ENCODE measurements at places on chromosomes 4 and X.

DNA sequence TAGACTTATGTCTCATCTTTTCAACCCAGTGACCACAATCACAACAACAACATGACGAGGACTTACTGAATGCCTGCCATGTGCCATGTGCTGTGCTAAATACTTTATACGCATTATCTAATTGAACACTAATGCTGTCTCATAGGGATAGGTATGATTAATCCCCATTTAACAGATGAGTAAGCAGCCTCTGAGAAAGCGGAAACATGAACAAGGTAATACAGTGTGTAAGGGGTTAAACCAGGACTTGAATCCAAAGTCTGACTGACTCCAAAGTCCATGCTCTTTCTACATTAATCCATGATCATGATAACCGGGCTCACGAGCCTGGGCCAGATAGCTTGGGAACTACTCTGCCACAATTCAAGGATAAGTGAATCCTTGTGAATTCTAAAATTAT lies 105.3 kb upstream of the MBNL3 start:
- no peak overlapping the region for H3K27ac ChIP-seq
- H3K4me3 ChIP-seq = no peak overlapping the region
- H3K27me3 ChIP-seq = no peaks in the 10 kb centered on the region
- H3K4me1 ChIP-seq = no peaks in the 10 kb centered on the region
- no peaks in the 10 kb centered on the region for H3K36me3 ChIP-seq

DNA sequence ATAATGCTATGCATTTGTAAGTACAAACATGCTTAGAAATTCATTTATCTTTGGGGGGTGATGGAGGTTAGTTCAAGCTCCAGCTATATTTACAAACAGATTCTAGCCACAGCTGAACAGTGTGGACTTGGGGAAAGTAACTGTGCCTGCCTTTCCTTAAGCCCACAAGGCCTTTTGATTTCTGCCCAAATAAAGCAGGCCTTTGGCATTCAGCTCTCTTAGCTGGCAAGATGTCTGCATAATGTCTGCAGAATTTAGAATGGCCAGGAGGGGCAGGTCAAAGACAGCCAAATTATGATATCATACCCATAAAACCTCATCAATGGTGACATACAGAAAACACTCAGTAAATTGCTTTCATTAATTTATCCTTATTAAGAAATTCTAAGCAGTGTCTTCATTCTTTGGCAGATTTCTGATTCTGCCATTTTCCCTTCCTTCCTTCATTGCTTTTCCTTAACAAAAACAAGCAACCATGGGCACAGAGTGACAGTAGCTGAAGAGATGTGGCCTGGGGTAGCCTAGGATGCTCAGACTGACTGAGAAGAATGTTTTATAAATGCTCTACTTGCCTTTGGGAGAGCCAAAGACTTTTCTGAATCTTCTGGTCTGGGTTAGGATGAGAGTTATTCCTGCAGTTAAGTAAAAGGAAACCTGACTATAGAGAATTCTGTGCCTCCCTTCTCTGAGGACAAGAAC lies 538.7 kb upstream of the NR3C2 start:
- peaks cover 2% of the 10 kb centered on the region for H3K4me1 ChIP-seq
- H3K36me3 ChIP-seq = no peaks in the 10 kb centered on the region
- no peak overlapping the region for H3K27ac ChIP-seq
- DNase-seq = no peak
- no peak overlapping the region for H3K4me3 ChIP-seq
- no peaks in the 10 kb centered on the region for H3K27me3 ChIP-seq

DNA sequence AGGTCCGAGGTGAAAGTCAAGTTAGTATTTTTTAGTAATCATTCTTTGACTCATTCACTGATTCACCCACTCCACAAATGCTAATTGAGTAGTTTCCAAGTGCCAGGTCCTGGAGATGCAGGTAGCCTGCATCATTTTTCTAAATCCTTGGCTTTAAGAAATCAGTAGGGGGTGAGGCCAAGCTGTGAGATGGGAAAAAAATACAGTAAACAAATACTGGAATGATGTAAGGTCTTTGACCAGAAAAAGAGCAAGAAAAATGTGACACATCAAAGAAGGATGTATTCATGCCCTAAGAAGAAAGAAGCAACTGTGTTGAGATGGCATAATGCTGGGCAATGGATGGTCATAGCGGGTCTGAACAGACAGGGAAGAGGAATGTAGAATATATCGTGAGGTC lies 1386.6 kb downstream of the PCDH7 start:
- H3K4me3 ChIP-seq = no peak overlapping the region
- no peaks in the 10 kb centered on the region for H3K27me3 ChIP-seq
- DNase-seq = no peak
- no peak overlapping the region for H3K27ac ChIP-seq
- no peaks in the 10 kb centered on the region for H3K4me1 ChIP-seq

DNA sequence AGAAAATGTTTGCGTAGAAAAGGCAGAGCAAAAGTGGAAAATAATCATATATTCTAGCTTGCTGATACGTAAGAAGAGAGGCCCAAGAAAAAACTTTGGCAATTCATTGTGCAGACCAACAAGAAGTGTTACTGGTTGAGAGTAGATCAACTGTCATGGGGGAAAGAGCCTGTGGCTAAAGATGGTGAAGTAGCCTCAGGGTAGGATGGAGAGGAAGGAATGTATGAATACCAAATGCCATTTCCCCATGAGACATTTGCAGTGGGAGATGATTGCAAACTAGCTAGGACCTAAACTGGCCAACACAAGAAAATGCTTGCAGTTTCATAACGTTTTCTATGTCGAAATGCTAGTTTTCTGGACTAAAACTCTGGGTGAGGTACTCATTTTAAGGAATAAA lies 47.7 kb upstream of the ADGRL3 start:
- H3K27me3 ChIP-seq = no peaks in the 10 kb centered on the region
- no peaks in the 10 kb centered on the region for H3K4me1 ChIP-seq
- no peak overlapping the region for H3K4me3 ChIP-seq
- DNase-seq = no peak
- H3K27ac ChIP-seq = no peak overlapping the region
- H3K36me3 ChIP-seq = no peaks in the 10 kb centered on the region

DNA sequence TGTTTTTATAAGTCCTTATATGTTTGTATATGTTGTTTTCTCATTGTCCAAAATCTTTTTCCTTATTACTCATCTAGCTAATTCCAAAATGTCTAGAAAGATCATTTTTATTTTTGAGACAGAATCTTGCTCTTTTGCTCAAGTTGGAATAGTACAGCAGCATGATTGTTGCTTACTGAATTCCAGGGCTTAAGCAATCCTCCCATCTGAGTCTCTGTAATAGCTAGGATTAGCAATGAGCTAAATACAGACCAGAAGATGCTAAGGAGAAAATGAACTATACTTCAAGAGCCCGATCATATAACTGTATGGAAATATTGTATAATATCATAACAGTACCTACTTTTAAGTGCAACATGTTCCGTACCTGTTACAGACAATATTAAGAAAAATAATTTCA lies 1027.0 kb downstream of the STIM2 start:
- H3K4me1 ChIP-seq = no peaks in the 10 kb centered on the region
- no peak overlapping the region for H3K4me3 ChIP-seq
- H3K27me3 ChIP-seq = no peaks in the 10 kb centered on the region

- no peak overlapping the region for H3K27ac ChIP-seq
- no peaks in the 10 kb centered on the region for H3K27me3 ChIP-seq
- no peak overlapping the region for H3K4me3 ChIP-seq
- H3K4me1 ChIP-seq = no peaks in the 10 kb centered on the region
- no peak for DNase-seq
- no peaks in the 10 kb centered on the region for H3K36me3 ChIP-seq
These were observed 175.0 kb upstream of the ARHGEF9 start for GRCh38 chrX:63959975-63960374.

DNA sequence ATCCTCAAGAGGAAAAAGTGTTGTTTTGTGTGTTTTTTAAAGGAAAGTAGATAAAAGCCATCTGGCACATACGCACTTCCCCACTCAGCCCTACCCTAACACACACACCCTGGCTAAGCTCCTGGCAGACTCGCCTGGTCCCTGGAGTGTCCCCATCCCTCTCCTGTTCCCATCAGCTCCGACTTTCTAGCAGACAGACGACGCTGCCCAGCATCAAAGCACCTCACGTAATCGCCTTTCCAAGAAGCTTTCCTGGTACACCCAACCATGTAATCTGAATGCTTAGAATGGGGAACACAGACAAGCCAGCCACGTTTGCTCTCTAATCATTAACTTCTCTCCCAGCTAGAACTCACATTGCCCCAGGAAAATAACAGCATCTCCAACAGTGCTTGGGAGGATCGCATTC lies 116.2 kb downstream of the AFAP1 start:
- no peak overlapping the region for H3K4me3 ChIP-seq
- no peak for DNase-seq
- H3K27ac ChIP-seq = peak overlapping the region; percentile 4

- no peak overlapping the region for H3K4me3 ChIP-seq
- H3K27me3 ChIP-seq = no peaks in the 10 kb centered on the region
- no peak for DNase-seq
- no peaks in the 10 kb centered on the region for H3K36me3 ChIP-seq
- H3K27ac ChIP-seq = no peak overlapping the region
- H3K4me1 ChIP-seq = no peaks in the 10 kb centered on the region
These were observed 659.0 kb upstream of the GNPDA2 start for GRCh38 chr4:45385306-45385705.

GRCh38 chr4:11436673-11437072 lies 8.0 kb upstream of the HS3ST1 start:
- no peaks in the 10 kb centered on the region for H3K27me3 ChIP-seq
- no peak overlapping the region for H3K4me3 ChIP-seq
- no peak overlapping the region for H3K27ac ChIP-seq
- H3K36me3 ChIP-seq = no peaks in the 10 kb centered on the region

GRCh38 chrX:30067677-30068076 lies 147.7 kb upstream of the MAGEB2 start:
- DNase-seq = no peak
- no peak overlapping the region for H3K27ac ChIP-seq
- H3K4me3 ChIP-seq = no peak overlapping the region
- H3K4me1 ChIP-seq = no peaks in the 10 kb centered on the region

DNA sequence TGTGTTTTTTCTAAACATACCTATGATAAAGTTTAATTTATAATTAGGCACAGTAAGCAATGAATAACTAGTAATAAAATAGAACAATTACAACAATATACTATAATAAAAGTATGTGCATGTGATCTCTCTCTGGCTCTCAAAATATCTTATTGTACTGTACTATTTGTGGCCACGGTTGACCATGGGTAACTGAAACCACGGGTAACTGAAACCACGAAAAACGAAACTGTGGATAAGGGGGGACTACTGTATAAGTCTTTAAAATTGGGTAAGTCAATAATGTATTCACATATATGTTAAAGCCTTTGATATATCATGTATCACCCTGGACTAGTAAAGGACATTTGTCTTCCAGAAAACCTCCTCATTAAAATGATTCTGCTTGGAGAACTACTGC lies 20.0 kb downstream of the TMEM154 start:
- DNase-seq = no peak
- H3K27me3 ChIP-seq = no peaks in the 10 kb centered on the region
- no peak overlapping the region for H3K4me3 ChIP-seq
- peaks cover 3% of the 10 kb centered on the region for H3K4me1 ChIP-seq

- no peaks in the 10 kb centered on the region for H3K36me3 ChIP-seq
- DNase-seq = no peak
- H3K4me1 ChIP-seq = no peaks in the 10 kb centered on the region
- H3K27ac ChIP-seq = no peak overlapping the region
- no peak overlapping the region for H3K4me3 ChIP-seq
These were observed 87.6 kb downstream of the SORCS2 start for GRCh38 chr4:7279902-7280301.

- no peak overlapping the region for H3K4me3 ChIP-seq
- no peaks in the 10 kb centered on the region for H3K36me3 ChIP-seq
- DNase-seq = no peak
- no peaks in the 10 kb centered on the region for H3K27me3 ChIP-seq
- H3K4me1 ChIP-seq = no peaks in the 10 kb centered on the region
These were observed 423.8 kb upstream of the EPHA5 start for GRCh38 chr4:66094070-66094469.

GRCh38 chr4:87100168-87100567 lies 120.2 kb downstream of the KLHL8 start:
- H3K4me1 ChIP-seq = peaks cover 10% of the 10 kb centered on the region
- no peak overlapping the region for H3K27ac ChIP-seq
- H3K36me3 ChIP-seq = peaks cover 5% of the 10 kb centered on the region
- no peak for DNase-seq
- H3K27me3 ChIP-seq = no peaks in the 10 kb centered on the region

GRCh38 chr4:179624768-179625181 lies 2182.5 kb upstream of the AGA start:
- no peak for DNase-seq
- no peaks in the 10 kb centered on the region for H3K27me3 ChIP-seq
- no peaks in the 10 kb centered on the region for H3K36me3 ChIP-seq
- H3K27ac ChIP-seq = no peak overlapping the region
- no peak overlapping the region for H3K4me3 ChIP-seq

GRCh38 chr4:3136454-3136853 lies 62.0 kb downstream of the HTT start:
- no peaks in the 10 kb centered on the region for H3K27me3 ChIP-seq
- H3K4me1 ChIP-seq = peaks cover 11% of the 10 kb centered on the region
- no peak for DNase-seq

DNA sequence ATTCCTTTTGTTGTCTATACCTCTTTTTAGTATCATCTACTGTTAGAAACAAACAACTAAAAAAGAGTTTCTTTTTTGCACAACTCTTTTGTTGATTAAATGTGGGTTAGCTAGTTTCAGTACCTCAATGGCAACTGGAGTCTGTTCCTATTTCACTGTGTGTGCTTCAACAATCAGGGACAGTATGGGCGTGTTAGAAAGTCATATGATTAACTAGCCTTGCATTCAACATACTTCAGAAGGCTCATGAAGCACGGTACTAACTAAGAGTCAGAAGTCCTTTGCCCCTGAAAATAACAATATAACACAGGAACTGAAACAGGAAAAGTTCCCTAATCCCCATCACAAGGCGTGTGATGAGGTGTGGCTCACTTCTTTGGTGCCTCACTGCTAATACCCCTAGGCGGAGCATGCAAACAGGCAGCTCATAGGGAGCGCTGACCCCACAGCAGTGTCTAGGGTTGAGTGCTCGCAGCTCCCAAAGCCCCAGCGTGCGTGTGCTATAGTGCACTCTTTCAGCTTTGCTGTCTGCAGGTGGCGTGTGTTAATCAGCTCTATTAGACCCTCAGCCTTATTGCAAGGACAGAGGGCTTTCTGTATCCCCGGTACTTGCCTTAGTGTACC lies 203.1 kb upstream of the NDST3 start:
- H3K27me3 ChIP-seq = no peaks in the 10 kb centered on the region
- no peak for DNase-seq
- H3K36me3 ChIP-seq = no peaks in the 10 kb centered on the region
- H3K27ac ChIP-seq = no peak overlapping the region
